Activated T-cell treated with anti-CD3 and anti-CD28 coated beads, Interleukin-2, amount 50 U/mL, for 24 hours (primary cell): ENCODE measurements at places on chromosomes 7 and 10.

DNA sequence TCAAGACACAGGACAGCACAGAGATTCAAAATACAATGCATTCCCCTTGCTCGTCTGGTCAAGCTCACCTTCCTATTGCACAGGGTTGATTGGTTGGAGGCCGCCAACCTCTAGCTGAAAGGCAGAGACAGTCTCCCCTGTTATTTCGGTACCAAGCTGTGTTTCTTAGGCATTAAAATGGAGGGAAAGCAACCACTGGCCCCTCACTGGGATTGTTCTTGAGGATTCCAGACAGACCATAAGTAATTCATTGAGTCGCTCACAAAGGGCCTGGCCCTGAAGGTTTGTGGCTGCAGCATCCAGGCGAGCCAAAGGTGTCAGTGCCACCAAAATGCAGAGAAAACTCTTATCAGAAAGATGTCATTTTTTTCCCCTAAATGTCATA lies 81.2 kb downstream of the PARP12 start:
- DNase-seq, result no peak

GRCh38 chr10:79286318-79286951 lies 60.8 kb upstream of the PPIF start:
- peak; percentile 84 for DNase-seq

DNA sequence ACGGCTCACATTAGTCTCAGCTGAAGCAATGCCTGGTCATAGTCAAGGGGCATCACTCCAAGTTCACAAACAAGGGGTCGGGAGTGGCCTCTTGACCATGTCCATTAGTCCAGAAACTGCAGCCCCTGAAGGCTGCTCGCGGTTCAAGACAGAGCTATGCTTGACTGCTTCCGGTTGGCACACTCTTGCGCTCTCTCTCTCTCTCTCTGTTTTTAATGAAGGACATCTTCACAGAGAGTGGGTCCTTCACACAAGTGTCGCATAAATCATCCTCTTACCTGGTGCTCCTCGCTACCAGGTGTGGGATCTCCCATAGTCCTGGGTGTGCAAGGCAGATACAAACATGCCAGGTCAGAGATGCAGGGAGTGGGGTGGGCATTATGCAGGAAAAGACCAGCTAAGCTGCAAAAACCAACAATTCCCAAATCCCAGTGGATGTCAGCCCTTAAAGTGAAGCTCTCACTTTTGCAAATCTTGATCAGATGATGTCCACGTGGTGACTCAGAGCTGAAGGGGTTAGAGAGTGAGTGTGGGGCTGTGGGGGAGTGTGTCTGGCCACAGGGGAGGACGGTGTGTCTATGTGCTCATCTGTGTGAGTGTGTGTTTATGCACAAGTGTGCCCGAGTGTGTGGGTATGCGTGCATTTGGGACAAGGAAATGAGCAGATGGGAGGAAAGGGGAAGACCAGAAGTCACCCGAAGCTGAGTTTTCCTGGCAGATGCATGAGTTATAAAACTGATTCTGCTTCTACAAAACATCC lies 83.7 kb upstream of the PPP2R2D start:
- no peak for DNase-seq

- peak; percentile 12 for DNase-seq
Measured at GRCh38 chr7:45591101-45591906, 17.1 kb downstream of the ADCY1 start.

GRCh38 chr10:132356621-132357195 lies 24.7 kb downstream of the LRRC27 start:
- DNase-seq, result no peak

- no peak for DNase-seq
Measured at GRCh38 chr7:41656366-41656765, 46.5 kb downstream of the INHBA start.

DNA sequence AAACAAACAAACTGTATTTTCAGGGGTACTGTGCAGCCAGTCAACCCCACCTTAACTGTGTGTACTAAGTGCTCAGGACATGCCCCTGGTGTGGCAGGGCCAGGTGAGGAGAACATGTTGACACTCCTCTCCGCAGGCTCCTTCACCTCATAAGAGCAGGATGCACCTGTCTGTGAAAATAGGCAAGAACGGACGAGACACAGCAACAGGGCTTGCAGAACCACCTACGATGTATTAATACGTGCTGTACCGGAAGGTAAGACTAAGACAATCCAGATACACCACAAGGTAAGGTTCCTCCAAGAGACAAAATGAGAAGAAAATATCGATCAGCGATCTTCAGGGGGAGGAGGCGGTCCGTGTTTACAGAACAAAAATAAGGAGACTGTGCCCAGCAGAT lies 65.8 kb upstream of the CAMK2B start:
- no peak for DNase-seq

DNA sequence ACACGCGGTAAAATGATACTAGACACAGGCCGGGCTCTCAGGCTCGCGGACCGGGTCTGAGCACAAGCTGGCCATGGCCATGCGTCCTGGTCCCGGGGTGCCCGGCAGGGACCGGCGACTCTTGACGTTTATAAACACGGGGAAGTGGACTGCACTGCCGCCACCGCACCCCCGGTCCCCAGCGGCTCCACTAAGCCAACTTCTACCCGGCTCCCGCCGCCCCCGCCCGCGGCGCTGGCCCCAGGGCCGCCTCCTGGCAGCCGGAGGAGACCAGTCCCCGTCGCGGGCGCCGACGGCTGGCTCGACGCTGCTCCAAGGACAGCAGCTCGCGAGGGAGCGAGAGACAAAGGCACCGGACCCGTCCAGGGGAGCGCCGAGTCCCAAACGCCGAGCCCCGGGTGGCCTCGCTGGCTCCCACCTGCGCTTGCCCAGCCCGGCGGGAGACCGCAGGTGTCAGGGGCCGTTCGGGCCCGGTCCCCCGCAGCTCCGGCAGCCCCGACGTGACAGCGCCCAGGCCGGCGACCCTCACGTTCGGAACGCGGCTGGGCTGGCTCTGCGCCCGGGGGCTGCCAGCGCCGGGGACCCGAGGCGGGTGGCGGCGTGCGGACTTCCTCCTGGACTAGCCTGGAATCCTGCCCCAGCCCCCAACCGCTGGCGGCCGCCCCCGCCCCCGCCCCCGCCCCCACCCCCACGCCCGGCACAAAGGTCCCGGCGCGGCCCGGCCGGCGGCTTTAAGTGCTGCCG lies 517 bp downstream of the ITGB1 start:
- DNase-seq, result peak; percentile 74

- DNase-seq, result no peak
Measured at GRCh38 chr7:130112093-130112492, 41.8 kb downstream of the KLHDC10 start.

DNA sequence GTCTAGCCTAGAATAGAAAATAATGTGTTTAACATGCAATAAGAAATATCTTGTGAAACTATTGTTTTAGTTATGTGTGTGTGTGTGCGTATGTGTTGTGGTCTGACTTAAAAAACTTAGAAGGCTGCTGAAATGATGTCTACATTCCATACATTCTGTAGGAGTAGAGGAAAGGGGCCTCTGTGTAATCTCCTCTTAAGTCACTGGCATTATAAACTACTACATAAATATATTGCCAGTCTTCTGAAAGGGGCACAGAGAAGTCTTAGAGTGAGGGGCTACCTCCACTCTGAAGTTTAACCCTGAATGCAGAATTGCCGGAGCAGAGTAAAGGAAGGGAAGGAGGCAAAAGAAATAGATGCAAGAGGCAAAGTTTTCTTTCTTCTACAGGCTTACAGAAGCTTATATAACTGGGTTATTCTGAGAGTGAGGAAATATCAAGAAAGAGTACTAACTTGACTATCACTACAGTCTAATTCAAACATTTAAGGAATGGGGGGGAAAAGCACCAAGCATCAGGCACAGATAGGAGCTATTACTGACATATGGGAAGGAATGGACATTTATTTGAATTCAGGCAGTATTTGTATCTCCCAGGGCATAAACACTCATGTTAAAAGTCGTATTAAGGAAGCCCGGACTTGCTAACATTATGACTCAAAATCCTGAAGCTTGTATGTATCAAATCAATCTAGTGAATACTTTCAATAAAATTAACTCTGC lies 75.7 kb downstream of the DNAJC1 start:
- DNase-seq, result no peak

DNA sequence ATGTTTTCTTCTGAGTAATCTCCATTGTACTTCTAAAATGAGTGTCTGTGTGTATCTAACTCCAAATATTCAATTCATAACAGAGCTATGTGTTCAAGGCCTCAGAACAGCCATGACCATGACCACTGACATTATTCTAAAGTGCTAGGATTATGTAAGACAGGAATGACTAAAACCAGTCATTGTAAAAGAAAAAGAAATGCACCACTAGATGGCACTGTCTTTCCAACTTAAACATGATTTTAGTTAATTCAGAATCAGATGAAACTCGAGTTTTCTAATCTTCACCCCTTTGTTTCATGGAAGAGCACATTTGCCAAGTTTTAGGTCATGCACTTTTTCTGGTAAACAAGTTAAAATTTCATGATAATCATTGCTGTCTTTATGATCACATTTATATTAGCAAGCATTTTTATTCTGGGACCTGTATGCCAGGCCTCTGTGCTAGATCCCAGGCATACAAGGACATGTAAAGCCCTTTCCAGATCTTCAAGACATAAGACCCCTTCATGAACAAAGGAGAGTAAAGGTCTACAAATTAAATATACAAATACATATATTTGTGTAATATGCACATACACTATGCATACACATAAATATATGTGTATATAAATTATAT lies 26.1 kb upstream of the RSU1 start:
- DNase-seq, result no peak

- no peak for DNase-seq
Measured at GRCh38 chr7:22876986-22877729, 54.5 kb upstream of the TOMM7 start.

- DNase-seq, result no peak
Measured at GRCh38 chr7:29917641-29918040, 72.0 kb downstream of the SCRN1 start.

- DNase-seq, result peak; percentile 85
Measured at GRCh38 chr10:80453842-80454512, at the start of gene TSPAN14. TSS of gene TSPAN14 (plus strand) at chr10:80454310. CDS start at chr10:80489234, 34,924 bp downstream.

GRCh38 chr7:158393926-158394625 lies 193.5 kb downstream of the PTPRN2 start:
- no peak for DNase-seq

GRCh38 chr10:98074315-98074911 lies 44.0 kb upstream of the CRTAC1 start:
- DNase-seq, result no peak
